ENCODE measurements at places on chromosomes 2 and 18. TPM values are rescaled to one million over a fixed set of nuclear protein-coding genes. Genes with fewer than 3 reads are reported as not detected.

RNF152 gene
- polyA plus RNA-seq, result not detected

DNA sequence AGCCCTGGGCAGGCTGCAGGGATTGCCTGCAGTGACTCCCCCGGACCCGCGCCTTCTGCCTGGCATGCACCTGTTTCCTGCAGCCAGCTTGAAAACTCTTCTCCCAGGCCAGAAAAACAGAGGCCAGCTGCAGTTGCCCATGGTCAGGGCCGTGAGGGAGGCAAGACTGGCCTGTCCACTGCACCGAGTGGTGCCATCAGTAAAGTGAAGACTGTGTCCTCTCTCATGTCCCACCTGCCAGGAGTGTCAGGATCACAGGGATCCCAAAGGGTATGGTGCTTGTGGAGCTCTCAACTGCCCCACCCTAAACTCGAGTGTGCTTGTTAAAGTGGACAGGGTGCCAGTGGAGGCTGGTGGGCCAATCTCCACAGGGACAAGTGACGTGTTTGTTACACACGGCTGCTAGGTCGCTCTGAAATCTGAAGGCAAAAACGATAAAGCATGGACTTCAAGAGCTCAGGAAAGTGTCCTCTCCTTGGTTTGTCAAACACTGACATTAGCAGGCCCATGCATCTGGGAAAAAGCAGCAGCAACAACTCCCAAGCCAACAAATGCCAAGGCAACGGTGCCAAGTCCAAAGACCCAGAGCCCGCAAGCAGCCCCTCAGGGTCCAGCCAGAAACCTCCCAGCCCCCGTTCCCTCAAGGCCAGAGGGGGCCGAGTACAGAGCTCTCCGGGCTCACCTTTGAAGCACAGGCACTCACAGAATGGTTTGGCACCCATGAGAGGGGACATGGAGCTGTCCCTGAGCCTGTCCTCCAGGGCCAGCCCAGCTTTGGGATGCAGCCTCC, 213.2 kb downstream of the HDAC4 start:
- H3K4me1 ChIP-seq, result peaks cover 24% of the 10 kb centered on the region
- peaks cover 1% of the 10 kb centered on the region for H3K27me3 ChIP-seq
- no peak for DNase-seq
- peaks cover 29% of the 10 kb centered on the region for H3K36me3 ChIP-seq

DNA sequence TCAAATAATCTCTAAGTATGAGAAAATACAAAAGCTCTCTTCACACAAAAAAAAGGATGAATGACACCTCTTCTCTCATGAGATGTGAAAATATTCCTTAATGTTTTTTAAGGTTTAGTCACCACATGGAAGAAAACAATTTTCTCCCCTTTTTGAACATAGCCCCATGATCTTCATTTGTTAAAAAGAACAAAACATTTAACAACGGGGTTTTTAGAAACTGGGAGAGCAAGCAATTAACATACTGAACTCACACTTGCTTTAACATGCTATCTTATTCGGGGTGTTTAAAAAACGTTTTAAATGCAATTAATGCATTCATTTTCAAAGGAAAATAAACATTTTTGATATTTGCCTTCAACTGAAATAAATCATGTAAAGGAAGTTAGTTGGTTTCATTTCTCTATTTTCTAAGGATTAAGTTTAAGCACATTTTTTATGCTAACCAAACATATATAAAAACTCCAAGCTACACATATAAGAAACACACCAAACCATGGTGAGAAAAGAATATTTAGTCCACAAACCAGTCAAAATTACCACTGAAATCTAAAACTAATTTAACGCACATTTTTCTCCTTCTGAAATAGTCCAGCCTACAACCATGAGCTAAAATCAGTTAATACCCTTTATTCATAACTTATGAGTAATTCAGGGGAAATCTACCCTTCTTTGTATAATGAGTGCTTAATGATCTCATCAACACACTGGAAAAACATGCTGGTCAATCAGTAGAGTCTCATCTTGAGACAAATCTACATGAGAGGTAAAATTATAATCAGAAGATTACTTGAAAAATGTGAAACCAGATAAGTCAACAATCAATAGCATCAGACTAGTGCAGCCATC, 8.2 kb downstream of the FBXO11 start:
- peak overlapping the region; percentile 73 for H3K27ac ChIP-seq
- DNase-seq, result no peak
- H3K27me3 ChIP-seq, result no peaks in the 10 kb centered on the region
- no peaks in the 10 kb centered on the region for H3K36me3 ChIP-seq

GRCh38 chr2:46494596-46494995, 15.2 kb downstream of the TMEM247 start:
- no peak overlapping the region for H3K27ac ChIP-seq
- H3K27me3 ChIP-seq, result no peaks in the 10 kb centered on the region
- no peaks in the 10 kb centered on the region for H3K36me3 ChIP-seq
- H3K4me3 ChIP-seq, result no peak overlapping the region
- peaks cover 28% of the 10 kb centered on the region for H3K4me1 ChIP-seq

GRCh38 chr2:54497763-54498680, 41.9 kb downstream of the SPTBN1 start:
- H3K4me3 ChIP-seq, result no peak overlapping the region
- H3K36me3 ChIP-seq, result no peaks in the 10 kb centered on the region
- DNase-seq, result no peak
- no peak overlapping the region for H3K27ac ChIP-seq
- peaks cover 8% of the 10 kb centered on the region for H3K27me3 ChIP-seq

DNA sequence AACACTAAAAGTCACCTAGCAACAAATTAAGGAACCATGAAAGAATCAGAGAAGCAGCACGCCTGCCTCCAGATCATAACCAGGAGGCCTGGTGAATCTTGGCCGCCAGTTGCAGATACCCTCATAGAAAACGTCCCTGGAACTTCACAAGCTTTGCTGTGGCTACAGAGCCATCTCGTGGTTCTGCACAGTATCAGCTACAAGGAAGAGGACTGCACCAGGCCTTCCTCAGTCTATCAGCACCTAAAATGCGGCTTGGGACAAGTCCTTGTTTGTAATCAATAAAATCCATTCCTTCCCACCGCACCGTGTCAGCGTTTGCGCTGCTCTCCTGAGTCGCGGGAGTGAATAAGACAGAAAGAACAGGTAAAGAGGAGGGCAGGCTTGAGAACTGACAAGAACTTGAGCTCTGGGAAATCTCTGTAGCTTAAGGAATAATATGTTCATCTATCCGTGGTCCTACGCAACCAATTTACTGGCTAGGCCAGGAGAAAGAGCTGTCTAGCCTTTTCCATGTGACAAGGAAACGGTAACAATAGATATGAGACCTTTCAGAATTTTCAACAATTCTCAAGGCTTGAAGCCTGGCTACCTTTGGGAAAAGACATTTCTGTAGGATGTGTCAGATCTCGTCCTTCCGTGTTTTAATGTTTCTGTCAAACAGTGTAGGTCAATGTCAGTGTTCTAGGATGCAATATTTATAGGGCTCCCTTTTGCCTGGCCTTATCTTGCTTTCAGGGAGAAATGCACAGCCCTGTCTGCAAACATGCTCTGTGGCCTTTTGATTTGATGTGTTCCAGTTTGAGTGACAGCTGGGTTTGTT, 128.5 kb upstream of the RAB12 start:
- no peak overlapping the region for H3K4me3 ChIP-seq
- H3K27ac ChIP-seq, result no peak overlapping the region
- no peaks in the 10 kb centered on the region for H3K4me1 ChIP-seq
- no peak for DNase-seq

SLC23A3 gene
- 0.29 TPM for polyA plus RNA-seq

IL36RN gene
- not detected for polyA plus RNA-seq

DNA sequence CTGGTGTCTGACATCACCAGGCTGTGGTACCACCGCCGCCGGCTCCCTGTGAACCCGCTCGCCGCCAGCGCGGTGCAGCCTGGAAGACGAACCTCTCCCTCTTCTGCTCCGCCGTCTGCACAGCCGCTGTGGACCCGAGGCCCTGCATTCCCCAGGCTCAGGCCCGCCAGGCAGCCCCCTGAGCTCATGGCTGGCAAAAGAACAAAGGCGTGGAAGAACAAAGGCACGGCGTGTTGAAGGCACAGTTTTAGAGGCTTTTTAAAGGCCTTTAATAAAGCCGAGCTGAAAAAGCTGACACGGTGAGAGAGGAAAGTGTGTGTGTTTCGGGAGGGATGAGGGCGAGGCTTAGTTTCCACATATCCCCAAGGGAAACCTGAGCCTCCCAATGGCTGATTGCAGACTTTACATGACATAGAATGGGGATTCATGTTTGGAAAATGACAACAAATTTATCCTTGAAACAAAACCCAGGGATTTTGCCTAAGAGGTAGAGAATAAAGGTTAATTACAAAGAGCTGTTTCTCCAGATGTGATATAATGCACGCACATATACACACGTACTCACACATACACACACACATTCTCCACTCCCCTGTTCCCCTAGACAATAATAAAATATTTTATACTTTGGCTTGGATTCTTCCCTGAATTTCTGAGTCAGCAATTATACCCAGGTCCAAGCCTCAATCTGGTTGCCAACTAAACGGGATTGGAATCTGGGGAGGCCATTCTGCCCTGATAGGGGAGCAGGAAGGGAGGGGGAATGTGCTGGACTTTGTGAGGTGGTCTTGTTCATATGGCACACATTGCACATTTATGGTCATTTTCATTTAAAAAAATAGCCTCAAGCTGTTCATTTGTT, 39.7 kb downstream of the RFX8 start:
- H3K4me3 ChIP-seq, result no peak overlapping the region
- no peaks in the 10 kb centered on the region for H3K4me1 ChIP-seq

- H3K4me3 ChIP-seq, result no peak overlapping the region
- H3K36me3 ChIP-seq, result no peaks in the 10 kb centered on the region
- H3K27me3 ChIP-seq, result no peaks in the 10 kb centered on the region
- DNase-seq, result no peak
Measured at GRCh38 chr2:176027806-176028205, 25.7 kb upstream of the LNPK start.

GRCh38 chr18:79479761-79480161, 84.0 kb downstream of the NFATC1 start:
- no peaks in the 10 kb centered on the region for H3K27me3 ChIP-seq
- peaks cover 8% of the 10 kb centered on the region for H3K36me3 ChIP-seq
- no peak overlapping the region for H3K27ac ChIP-seq
- DNase-seq, result no peak
- no peaks in the 10 kb centered on the region for H3K4me1 ChIP-seq
